ENCODE measurements at places on chromosomes 2 and 18.
A peak's percentile ranks its signal among the peaks of the same experiment; 100 is the strongest.

DNA sequence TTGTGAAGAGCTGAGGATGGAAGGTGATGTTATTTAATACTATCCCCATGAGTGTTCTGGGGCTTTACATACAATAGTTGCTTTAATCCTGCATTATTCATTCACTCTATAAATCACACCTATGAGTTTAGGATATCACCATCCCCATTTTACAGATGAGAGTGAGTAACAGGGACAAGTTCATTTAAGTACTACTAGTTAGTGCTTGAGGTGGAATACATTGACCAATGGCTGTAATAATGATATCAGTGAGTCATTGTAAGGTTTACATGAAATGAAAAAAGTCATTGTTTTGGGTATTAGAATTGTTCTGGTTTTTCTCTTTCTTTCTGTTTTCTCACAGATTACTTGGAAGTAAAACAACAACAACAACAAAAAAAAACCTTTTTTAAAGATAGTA, 42.5 kb downstream of the TANC1 start:
- no peak for DNase-seq

DNA sequence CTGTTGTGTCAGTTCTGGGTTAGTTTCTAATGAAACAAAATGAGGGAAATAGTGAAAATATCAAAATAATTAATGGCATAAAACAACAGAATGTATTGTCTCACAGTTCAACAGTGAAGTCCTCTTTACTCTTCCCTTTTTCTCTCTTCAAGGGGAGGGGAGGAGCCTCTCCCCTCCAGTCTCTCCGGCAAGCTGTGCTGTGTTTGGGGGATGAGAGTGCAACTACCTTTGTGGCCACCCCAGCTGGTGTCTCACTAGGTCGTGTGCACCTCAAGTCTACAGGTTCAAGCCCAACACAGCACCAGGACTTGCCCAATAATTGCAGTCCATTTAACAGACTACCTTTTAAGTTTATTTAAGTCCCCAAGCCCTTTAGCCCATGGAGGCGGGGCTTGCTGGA, 271.7 kb upstream of the DOK6 start:
- DNase-seq = no peak

DNA sequence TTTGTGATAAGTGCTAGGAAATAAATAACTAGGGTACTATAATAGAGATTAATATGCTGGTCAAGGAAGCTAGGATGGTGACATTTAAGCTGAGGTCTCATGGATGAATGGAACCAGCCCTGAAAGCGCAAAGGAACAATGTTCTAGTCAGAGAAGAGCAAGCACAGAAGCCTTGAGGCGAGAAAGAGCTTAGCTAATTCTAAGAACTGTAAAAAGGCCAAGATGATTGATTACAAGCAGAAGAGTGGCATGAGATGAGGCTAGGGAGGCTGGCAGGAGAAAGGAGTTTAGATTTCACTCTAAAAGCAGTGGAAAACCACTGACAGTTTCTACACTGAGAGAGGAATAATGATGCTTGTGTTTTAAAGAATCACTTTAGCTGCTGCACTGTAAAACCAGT, 3.4 kb upstream of the YIPF4 start:
- no peak for DNase-seq

GRCh38 chr2:28972778-28973335, 8.2 kb upstream of the TOGARAM2 start:
- no peak for DNase-seq

DNA sequence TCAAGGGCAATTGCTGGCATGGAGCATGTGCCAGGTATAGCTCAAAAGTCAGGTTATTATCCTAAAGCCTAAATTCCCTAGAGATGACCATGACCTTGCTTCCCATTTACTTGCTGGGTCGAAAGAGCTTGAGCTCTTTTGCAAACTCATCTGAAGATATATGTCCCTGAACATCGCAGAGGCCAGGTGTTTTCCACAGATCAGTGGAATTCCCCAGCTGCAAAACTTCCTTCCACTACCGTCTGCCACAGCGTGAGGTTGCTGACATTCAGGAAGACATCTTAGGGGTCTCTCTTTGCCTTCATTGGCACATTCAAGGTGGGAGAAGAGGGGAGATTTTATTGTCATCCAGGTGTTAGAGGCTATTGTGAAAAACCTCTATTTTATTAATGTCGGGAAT, 171.0 kb downstream of the MIB1 start:
- no peak for DNase-seq

GRCh38 chr18:4412286-4412685, 42.8 kb downstream of the DLGAP1 start:
- DNase-seq = no peak

DNA sequence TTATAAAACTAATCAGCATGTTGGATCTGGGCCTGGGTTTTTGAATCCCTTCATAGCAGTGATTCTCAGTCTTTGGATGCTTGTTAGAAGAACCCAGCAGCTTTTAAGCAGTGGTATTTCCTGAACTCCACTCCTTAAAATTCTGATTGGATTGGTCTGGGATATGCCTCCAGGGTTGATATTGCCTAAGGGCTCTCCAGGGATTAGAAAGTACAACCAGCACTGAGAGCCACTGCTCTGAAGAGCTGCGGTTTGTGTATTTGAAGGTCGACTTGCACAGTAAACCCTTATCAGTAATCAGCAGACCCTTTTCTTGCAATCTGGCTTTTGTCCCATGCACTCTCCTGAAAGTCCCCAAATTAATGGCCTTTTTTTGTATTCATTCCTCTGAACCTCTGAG, 17.0 kb upstream of the RBMS1 start:
- DNase-seq = peak; percentile 65

Data from fibroblast of skin of right quadriceps (primary cell).